ENCODE measurements at places on chromosomes 1 and 21. TPM values are rescaled to one million over a fixed set of nuclear protein-coding genes. Genes with fewer than 3 reads are reported as not detected.
A peak's percentile ranks its signal among the peaks of the same experiment; 100 is the strongest.

- H3K36me3 ChIP-seq: no peaks in the 10 kb centered on the region
- H3K27me3 ChIP-seq: no peaks in the 10 kb centered on the region
- H3K4me1 ChIP-seq: no peaks in the 10 kb centered on the region
- no peak overlapping the region for H3K27ac ChIP-seq
Measured at GRCh38 chr1:3460672-3461131, 6.2 kb downstream of the ARHGEF16 start.

- H3K36me3 ChIP-seq: no peaks in the 10 kb centered on the region
- no peak overlapping the region for H3K27ac ChIP-seq
- no peaks in the 10 kb centered on the region for H3K27me3 ChIP-seq
- H3K4me3 ChIP-seq: no peak overlapping the region
Measured at GRCh38 chr1:162218975-162219374, 149.5 kb downstream of the NOS1AP start.

GRCh38 chr1:186948535-186948934 lies 119.8 kb downstream of the PLA2G4A start:
- no peak overlapping the region for H3K4me3 ChIP-seq
- H3K4me1 ChIP-seq: no peaks in the 10 kb centered on the region
- H3K36me3 ChIP-seq: no peaks in the 10 kb centered on the region
- no peak overlapping the region for H3K27ac ChIP-seq
- DNase-seq: no peak

- no peaks in the 10 kb centered on the region for H3K27me3 ChIP-seq
- no peaks in the 10 kb centered on the region for H3K4me1 ChIP-seq
- no peak overlapping the region for H3K4me3 ChIP-seq
- no peak overlapping the region for H3K27ac ChIP-seq
- H3K36me3 ChIP-seq: no peaks in the 10 kb centered on the region
Measured at GRCh38 chr1:161071886-161072371, 2.2 kb upstream of the ARHGAP30 start.

DNA sequence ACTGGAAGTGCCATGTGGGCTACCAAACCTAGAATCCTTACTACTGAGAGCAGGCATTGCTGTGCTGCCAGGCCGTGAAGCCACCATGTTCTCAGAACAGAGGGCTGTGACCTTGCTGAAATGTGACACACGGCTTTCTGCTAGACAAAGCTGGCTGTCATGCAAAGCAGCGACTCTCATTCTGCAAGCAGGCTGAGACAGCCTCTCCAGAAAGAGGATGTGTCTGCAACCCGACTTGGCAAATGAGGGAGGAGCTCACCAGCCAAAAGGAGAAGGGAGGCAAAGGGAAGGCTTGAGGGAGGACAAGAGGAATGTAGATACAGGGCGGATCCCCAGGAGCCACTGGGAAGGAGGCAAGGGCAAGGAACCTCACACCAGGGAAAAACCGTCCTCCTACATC lies 85.7 kb upstream of the KRTAP19-8 start:
- DNase-seq: no peak
- no peaks in the 10 kb centered on the region for H3K27me3 ChIP-seq
- peak overlapping the region; percentile 42 for H3K27ac ChIP-seq

DNA sequence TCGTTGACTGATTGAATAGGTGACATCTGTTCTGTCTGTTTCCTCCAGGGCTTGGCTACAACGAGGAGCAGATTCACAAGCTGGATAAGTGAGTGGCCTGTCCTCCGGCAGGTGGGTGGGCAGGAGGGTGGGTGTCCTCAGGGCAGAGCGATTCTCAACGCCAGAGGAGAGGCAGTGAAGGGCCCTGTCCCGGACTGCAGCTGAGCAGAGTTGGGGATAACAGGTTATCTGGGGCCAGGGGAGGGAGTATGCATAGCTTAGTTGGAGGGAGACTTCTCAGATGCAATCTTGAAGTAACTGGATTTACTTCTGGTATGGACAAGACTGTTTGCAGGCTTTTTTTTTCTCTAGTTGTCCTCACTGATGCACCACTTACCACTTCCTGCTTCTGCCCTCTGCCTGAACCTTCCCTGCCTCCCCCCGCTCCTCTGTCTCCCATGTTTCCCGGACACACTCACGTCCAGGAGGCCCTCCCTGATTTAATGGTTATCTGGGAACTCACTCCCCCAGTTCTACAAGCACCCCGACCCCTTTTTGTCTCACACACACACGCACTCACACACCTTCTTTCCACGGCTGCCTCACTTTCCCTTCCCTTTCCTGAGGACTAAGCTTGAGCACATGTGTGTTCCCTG lies 16.4 kb upstream of the RASSF5 start:
- H3K4me3 ChIP-seq: no peak overlapping the region
- no peak overlapping the region for H3K27ac ChIP-seq
- peaks cover 8% of the 10 kb centered on the region for H3K36me3 ChIP-seq
- no peak for DNase-seq
- H3K4me1 ChIP-seq: peaks cover 7% of the 10 kb centered on the region

- no peak overlapping the region for H3K4me3 ChIP-seq
- peaks cover 5% of the 10 kb centered on the region for H3K4me1 ChIP-seq
- no peaks in the 10 kb centered on the region for H3K36me3 ChIP-seq
- no peak overlapping the region for H3K27ac ChIP-seq
Measured at GRCh38 chr1:205301205-205301821, 20.2 kb downstream of the NUAK2 start.

DNA sequence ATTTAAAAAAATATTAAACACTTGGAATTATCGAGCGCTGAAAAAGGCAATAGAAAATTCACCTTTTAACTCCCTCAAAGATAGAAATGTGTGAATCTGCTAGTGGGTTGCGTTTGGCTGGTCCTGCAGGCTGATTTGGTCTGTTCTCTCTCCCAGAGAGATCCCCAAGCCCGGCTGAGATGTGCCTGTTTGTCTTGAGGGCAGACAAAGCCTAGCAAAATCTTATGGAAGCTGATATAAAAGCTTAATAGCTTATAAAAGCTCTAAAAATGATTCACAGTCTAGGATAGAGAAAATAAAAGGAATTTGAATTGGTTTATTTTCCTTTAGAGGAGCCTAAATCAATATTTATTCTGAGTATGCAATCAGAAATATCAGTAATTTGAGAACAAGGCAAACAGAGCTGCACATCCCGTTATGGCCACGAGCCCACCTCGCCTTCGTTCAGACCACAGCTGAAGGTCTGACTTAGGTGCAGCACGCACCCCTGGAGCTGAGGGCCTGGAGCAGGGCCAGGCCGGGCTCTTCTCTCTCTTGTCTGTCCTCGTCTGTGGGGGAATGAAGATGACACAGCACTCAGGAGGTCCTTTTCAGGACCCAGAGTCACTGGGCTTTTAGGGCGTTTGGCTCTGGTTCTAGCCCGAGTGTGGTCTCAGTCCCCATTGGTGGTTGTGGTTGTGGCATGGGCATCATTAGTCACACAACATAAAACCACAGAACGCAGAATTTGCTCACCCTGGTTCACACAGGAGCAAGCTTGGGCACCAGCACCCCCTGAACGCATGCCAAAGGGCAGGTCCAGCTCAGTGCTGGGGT lies 18.6 kb downstream of the PDE9A start:
- DNase-seq: no peak
- H3K27me3 ChIP-seq: no peaks in the 10 kb centered on the region
- no peaks in the 10 kb centered on the region for H3K36me3 ChIP-seq
- H3K4me3 ChIP-seq: no peak overlapping the region
- H3K4me1 ChIP-seq: peaks cover 20% of the 10 kb centered on the region
- H3K27ac ChIP-seq: no peak overlapping the region

DNA sequence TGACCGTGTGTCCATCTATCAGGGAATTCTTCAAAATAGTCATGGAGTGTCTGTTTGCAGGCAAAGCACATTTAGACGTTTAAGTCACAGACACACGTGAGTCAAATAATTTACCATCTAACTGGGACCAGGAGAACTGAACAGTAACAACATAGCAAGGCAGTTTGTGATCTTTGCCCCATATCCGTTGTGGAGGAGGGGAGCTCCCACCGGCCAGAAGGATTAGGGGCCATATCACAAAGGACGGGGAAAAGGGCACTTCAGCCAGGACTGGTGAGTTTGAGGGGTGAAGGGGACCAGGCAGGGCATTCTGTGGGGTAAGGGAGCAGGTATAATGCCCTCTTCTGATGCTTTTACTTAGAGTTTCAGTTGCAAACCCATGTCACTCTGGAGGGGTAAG lies 22.9 kb downstream of the ELAPOR1 start:
- H3K27ac ChIP-seq: no peak overlapping the region
- no peak for DNase-seq
- peaks cover 10% of the 10 kb centered on the region for H3K4me1 ChIP-seq
- H3K36me3 ChIP-seq: no peaks in the 10 kb centered on the region

DNA sequence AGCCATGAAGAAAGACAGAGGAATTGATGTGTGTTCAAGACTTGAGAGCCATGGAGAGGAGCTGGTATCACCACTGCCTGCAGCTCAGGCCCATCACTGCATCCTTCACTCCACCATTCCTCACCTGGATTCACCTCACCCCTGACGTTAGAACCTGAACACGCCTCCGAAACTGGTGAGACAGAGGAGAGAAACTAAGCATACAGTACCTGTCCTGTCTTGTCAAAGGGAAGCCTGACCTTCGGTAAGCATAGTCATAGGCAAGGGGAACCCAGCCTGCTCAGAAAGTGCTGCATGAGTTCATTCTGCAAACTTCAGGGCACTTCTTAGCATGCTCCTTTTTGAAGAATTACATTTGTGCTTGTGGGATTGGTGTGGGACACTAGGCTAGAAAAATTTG lies 425.8 kb downstream of the DSCAM start:
- no peak overlapping the region for H3K27ac ChIP-seq
- DNase-seq: no peak
- no peaks in the 10 kb centered on the region for H3K36me3 ChIP-seq
- no peaks in the 10 kb centered on the region for H3K4me1 ChIP-seq
- no peaks in the 10 kb centered on the region for H3K27me3 ChIP-seq

DNA sequence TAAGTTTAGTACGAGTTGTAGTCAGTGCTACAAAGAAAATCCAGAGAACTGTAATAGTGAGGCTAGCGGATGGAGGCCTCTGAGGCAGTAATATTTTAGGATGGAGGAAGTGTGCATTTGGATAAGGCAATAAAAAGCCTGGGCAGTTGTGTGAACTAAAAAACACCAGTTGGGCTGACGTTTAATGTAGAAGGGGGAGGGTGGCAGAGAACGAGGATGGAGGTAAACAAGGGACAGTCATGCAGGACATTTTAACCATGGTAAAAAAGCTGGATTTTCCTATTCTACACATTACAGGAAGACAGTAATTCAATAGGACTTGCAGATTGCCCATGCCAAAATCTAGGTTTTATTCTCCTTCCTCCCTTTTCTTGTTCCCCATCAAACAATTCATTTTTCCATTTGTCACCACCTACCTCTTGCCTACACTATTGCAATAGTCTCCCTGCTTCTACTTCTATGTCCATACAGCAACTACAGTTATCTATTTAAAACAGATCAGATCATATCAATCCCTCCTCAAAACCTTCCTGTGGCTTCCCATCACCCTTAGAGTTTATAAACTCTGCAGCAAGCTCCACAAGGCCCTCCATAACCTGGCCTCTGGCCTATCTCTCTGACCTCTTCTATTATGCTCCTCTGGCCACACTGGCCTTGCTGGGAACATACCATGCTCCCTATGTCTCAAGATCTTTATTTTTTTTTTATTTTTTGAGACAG lies 27.7 kb downstream of the ERO1B start:
- no peak overlapping the region for H3K4me3 ChIP-seq
- no peaks in the 10 kb centered on the region for H3K27me3 ChIP-seq
- H3K27ac ChIP-seq: no peak overlapping the region
- H3K4me1 ChIP-seq: no peaks in the 10 kb centered on the region
- no peak for DNase-seq

The TDRD10 gene
- polyA plus RNA-seq: 2.9 TPM

The MPL gene
- polyA plus RNA-seq: 0.11 TPM

All from heart left ventricle (tissue), 16 donors.